AG20443 (cell line): ENCODE measurements at places on chromosomes 11 and 22.

DNA sequence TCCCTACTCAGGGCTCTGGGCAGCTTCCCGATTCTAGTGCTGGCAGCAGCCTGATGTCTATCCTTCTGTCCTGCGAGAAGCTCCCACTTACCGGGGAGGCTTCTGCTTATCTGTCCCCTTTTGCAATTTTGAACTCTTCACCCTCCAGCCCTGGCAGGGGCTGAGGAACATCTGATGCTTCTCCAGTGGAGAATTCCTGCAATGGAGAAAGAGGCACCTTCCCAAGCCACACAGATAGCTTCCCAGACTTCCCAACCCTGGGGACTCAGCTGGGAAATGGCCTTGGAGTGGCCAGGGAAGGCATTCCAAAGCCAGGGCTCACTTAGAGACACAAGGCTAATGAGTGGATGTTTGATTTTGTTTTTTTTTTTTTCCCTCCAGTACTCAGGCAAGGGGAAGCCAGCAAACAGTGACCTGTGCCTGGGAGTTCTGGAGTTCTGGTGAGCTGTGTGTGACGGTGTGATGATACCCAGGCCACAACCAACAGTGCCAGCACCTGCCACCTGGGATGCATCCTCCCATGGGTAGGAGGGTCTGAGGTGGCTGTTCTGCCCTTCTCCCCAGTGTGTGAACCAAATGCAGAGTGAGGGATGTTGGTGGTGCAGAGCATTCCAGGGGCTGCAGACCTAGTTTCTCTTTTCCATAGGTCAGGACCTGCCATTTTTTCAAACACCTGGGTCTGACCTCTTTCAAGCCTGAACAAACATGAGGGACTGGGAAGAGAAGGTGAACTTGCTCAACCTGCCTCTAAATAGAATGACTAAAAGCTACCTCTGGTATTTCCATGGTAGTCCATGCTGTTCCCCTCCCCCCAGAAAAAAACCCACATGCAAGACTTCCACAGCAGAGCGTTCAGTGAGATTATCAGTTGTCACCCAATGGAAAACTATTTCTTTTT, 95.1 kb downstream of the CCDC81 start:
- DNase-seq = peak; percentile 38

GRCh38 chr11:109729761-109730160, 307.8 kb downstream of the C11orf87 start:
- no peak for DNase-seq

DNA sequence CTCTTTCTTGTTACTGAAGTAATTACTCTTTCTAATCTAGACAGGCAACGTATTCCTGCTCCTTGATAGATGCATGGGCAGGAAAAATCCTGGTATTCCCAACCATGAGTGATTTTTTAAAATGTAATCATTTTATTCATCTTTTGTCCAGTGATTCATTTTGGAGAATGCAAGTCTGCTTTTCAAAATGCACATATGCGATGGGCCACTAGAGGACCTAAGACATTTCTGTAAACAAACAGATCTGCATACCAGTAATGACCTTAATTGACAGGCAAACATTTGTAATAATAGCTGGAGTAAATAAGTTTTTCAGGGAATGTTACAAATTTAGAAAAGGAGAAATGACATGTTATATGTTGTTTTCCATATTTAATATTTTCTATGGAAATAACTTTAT, 1167.6 kb downstream of the JRKL start:
- DNase-seq = no peak

- no peak for DNase-seq
Measured at GRCh38 chr11:107372439-107372838, 85.2 kb downstream of the CWF19L2 start.

DNA sequence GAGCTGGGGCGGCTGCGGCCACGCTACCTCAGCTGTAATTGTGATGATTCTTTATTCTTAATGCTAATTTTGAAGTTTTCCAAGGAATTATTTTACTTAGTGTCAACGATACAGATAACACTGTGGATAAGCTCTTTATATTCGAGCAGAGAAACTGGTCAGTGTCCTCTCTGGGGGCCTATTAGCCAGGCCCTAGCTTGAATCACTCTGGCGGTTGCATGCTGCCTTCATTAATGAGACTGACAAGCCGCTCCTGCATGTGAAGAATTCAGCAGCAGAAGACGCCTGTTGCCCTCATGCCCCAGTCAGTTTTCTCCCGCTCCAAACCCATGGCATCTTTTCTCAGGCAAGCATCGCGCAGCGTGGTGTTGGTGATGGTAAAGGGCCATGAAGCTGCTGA, 851.7 kb downstream of the OPCML start:
- DNase-seq = no peak

DNA sequence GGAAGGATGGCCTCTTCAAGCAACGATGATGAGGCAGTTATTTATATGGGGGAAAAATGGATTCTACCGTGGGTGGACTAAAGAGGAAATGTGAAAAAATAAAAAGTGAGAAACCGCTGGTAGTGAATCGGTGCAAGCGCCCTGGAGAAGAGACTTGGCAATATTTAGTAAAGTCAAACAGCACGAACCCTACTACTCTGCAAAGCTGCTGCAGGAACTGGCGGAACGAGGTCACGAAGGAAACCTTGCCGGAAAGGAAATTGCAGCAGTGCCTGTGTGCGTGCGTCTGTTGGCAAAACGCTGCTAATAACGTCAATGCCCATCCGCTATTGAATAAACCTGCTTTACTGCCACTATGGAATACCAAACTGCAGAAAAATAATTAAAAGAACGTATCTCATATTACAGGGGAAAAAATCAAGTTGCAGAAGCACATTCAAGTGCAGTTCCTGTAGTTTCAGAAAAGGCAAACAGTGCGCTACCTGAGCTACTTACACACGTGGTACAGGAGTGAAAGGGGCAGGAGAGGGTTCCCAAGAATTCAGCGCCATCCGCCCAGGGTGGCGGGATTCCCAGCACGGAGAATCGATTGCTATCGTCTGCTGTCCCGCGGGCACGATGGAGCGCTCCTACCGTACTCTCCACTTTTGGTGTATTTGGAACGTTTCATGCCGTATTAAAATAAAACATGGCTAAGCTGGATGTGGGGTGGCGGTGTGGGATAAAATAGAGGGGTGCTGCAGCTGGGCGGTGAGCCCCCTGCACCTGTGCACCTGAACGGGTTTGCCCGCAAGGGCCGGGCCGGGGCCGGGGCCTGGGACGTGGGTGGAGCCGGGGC, 585 bp upstream of the NADSYN1 start:
- DNase-seq = peak; percentile 36

DNA sequence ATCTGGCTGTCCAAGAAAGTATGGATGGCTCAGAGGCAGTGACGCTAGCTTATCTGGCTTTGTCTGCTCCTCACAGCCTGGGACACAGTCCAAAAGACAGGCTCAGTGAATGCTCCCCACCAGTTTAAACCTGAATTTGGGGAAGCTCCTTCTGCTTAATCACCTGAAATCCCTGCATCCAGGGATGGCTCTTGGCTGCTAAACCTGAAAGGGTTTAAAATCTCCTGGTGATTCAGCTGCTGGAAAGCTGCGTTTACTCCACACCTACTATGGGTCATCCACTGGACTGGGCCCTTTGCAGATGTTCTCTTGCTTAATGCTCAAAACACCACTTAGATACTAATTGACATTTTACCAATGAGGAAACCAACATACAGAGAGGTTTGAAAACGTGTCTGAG, 302.0 kb upstream of the NARS2 start:
- DNase-seq = no peak

DNA sequence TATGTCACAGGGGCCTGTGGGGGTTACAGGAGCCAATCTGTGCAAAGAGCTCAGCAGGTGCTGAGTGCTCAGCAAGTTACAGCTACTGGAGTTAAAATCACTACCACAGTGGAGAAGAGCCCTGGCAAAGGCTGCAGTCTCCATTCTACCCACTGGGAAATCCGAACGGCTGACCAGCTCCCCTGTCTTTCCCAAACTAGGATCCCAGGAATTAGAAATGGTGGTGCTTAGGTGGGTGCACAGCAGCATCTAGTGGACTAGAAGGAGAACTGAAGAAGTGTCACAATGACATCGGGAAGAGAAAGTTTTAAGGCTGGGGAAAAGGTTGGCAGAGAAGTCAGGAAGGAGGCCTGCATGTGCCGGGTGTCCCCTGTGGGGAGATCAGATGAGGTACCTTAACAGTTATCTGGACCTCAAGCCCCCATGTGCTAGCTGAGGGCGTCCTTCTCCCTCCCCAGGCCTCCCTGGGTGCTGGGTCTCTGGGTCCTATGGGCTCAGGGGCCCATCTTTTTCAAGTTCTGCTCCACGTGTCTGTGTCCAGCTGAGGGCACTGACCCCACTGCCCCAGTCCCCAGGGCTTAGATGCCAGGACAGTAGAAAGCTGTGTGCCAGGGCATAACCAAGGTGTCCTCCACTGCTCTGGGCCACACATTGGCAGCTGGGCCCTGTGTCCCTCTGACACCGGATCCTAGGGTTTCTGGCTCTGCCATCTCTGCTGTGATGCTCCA, 1.9 kb downstream of the PIWIL3 start:
- DNase-seq = peak; percentile 52

DNA sequence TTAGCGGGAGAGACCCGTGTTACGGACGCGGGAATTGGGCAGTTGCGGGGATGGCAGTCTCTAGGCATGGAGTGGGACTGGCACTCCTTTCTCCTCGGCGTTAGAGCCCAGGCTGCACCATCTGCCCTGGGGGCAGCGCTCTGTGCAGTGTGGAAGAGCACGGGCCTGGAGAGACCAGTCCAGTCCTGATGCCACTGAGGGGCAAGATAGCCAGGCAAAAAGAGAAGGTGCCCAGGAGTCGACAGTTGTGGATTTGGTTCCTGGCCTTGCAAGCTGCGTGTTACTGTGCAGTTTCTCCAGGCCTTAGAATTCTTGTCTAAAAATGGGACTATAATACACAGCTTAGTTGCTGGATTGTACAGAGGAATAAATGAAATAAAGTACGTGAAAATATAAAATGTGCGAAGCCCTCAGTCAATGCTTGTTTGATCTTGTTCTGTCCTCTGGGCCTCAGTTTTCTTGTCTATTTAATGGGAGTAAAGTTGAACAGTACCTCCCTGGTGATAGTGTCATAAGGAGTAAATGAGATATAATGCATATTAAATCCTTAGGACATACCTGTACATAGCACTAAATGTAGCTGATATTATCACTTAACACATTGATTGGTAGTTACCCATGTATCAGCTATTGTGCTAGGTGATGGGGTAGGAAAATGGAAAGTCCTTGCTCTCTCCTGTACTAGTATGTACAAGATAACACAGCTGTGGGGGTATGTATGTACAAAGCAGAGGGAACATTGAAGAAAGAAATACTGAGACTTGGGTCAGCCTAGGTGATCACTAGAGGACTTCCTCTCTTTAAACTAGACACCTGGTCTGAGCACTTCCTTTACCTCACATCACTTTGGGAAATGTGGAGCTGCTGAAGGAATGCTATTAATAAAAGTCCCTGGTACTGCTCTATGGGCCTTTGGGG, 1.2 kb downstream of the ATXN10 start:
- no peak for DNase-seq

DNA sequence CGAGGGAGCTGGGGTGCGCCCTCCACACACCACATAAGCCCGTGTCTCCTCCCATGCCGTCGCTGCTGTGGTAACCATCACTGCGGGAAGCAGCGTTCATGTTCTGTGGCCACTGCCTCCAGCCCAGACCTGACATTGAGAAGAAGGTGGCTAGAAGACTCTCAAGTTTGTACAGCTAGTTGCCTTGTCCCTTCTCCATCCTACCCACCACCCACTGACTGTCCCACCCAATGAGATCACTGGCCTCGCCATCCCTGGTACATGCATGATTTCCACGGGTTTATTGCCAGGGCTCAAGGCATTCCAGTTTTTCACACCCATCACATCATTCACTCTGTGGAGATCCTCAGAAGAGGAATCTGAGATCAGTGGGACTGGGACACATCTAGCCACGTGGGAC, 33.0 kb downstream of the AHNAK start:
- no peak for DNase-seq

GRCh38 chr22:49299821-49300231, 527.8 kb downstream of the BRD1 start:
- no peak for DNase-seq

GRCh38 chr11:89490602-89490980, 584 bp downstream of the NOX4 start:
- no peak for DNase-seq

GRCh38 chr22:32325811-32326237, 31.8 kb upstream of the RFPL3 start:
- no peak for DNase-seq

DNA sequence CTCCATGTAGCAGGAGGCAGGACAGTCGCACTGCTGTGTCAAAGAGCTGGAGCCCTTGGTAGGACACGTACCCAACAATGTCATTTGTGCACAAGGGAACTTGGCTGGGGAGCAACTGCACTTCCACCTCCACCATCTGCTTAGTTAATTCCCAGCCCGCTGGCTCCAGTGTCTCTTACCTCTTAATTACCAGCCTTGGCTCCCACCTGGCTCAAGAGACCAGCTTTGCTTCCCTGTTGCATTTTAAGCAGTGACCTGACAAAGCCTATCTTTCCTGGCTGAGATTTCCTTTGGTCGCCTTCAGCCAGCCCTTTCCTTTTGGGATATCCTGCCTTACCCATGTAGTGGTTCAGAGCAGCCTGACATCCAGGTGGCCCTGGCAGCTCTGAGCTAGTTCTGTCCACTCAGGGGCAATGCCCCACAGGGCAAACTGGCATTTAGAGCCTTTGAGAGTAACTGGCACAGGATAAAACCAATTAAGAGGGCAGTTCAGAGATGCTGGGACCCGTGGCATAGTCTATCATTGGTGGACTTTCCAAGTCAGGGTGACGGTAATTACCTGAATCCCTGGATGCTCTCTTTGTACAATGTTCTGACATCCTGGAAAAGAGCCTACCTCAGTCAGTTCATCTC, 212.6 kb upstream of the SORL1-AS1 start:
- no peak for DNase-seq

GRCh38 chr11:72668629-72669347, 5.4 kb downstream of the PDE2A start:
- peak; percentile 25 for DNase-seq

DNA sequence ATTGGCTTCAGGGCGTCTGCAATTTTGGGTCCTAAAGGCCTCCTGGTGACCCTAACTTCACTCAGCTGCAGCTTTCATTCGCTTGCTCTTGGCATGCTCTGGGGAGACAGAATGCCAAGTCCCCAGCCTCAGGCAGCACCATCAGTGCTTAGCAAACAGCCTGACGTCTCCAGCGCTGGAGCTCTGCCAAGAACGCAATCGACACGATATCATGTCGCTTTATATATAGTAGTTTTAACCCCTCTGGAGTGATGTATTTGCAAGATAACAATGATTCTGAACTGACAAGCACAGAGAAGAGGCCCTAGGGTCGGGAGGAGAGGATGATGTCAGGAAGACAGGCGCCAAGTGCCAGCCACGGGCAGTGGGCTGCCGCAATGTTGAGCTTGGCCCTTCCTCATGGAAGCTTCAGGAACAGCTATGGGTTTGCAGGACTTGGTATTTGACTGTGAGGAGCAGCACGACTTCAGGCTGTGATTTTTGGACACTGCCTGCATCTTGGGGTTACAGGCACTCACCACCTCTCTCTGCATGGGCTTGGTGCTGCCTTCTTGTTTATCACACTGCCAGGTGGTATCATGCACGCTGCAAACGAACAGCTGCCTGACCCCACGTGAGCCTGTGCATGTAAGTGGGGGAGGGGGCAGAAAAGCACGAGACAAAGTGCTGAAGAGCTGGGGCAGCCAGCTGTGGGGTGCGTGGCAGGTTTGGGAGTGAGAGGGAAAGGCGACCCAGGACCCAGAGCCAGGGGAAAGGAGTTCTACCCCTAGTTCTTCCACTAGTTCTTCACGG, 26.1 kb downstream of the B3GAT1 start:
- DNase-seq = no peak
